NCI-H1417 treated with DMSO at 0.1 percent for 48 hours (cell line): ENCODE measurements at places on chromosomes 16 and 17.

- no peak for DNase-seq
These were observed 285.7 kb downstream of the SOX9 start for GRCh38 chr17:72406498-72406897.

DNA sequence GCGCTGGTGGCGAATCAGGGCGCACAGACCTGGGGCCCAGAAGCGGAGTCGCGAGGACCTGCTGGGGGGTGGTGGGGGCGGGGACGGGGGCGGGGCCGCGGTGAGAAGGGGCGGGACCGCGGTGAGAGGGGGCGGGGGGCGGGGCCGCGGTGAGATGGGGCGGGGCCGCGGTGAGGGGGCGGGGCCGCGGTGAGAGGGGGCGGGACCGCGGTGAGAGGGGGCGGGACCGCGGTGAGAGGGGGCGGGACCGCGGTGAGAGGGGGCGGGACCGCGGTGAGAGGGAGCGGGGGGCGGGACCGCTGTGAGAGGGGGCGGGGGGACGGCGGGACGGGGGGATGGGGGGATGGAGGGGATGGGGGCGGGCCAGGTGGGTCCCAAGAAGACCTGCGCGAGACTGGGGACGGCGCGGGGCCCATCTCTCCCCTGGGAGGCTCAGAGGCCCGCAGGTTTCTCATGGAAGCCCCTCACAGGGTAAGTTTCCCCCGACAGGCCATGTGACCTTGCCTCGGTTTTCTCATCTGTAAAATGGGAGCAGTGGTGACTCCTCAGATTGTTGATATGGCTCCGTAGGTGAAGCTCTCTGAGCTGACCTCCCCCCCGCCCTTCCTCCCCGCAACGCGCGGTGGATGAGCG lies 28.6 kb upstream of the DBNDD1 start:
- DNase-seq = no peak

DNA sequence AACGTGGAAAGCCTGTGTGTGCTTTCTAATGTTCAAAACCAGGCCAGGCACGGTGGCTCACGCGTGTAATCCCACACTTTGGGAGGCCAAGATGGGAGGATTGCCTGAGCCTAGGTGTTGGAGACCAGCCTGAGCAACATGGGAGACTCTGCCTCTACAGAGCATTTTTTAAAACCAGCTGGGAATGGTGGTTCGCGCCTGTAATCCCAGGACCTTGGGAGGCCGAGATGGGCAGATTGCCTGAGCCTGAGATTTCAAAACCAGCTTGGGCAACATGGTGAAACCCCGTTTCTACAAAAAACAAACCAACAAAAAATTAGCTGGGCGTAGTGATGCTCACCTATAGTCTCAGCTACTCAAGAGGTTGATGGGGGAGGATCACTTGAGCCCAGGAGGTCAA lies 26.4 kb downstream of the RNF213 start:
- no peak for DNase-seq

- no peak for DNase-seq
These were observed 30.3 kb upstream of the TOX3 start for GRCh38 chr16:52577130-52577706.

- DNase-seq = no peak
These were observed 9.2 kb downstream of the SP2 start for GRCh38 chr17:47905221-47905733.

- DNase-seq = no peak
These were observed 14.4 kb downstream of the OR1A1 start for GRCh38 chr17:3221850-3222249.

DNA sequence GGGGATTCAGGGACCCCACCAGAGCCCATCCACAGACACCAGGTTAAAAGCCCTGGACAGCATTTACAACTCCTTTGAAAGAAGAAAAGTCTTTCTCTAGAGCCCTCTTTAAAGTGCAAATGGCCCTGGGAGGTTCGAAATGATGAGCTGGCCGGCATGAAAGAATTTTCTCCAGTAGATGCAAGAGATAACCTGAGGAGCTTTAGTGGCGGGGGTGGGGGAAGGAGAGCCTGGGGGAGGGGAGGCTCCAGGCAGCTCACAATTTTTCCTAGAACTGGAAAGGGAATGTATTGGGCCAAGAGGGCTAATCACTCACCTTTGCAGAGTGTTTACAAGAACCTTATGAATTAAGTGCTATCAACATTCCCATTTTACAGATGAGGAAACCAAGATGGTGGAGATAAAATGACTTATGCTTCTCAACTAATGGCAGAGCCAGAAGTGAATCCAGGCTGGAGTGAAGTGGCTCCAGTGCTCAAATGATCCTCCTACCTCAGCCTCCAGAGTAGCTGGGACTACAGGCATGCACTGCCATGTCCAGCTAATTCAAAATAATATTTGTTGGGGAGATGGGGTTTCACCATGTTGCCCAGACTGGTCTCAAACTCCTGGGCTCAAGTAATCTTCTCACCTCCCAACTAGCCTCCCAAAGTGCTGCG lies 4.2 kb upstream of the CDH1 start:
- no peak for DNase-seq

- DNase-seq = peak; percentile 64
These were observed at the start of gene EEF2K for GRCh38 chr16:22206013-22206841. Gene EEF2K, plus strand, starts transcription at chr16:22206278. Its CDS starts 19,452 bp downstream, at chr16:22225730.

GRCh38 chr17:78785011-78785662 lies 3.1 kb upstream of the CYTH1 start:
- no peak for DNase-seq
